NCI-H146 (cell line): ENCODE measurements at places on chromosomes 5 and 9.

DNA sequence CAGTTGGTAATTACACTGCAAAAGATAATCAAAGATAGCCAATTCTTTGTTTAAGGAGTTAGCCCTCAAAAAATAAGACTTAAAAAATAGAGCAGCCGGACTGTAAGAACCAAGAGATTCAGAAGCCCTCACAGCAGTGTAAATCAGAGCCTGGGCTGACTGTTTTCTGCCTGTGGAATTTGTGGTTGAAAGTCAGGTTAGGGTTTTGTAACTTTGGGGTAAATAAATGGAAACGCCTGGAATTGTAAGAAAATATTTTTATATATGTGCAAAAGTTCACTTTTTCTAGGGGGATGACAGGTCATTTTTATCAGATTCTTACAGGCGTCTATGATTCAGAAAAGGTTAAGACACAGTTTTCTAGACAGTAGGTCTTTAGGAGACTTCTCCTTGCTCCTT lies 35.6 kb downstream of the KLHL3 start:
- DNase-seq = no peak

- peak; percentile 29 for DNase-seq
Observed at GRCh38 chr9:130043654-130044623, 950 bp upstream of the FNBP1 start.

- no peak for DNase-seq
Observed at GRCh38 chr5:158977642-158978041, 122.1 kb downstream of the EBF1 start.

GRCh38 chr9:104861397-104861796 lies 66.6 kb downstream of the ABCA1 start:
- no peak for DNase-seq

DNA sequence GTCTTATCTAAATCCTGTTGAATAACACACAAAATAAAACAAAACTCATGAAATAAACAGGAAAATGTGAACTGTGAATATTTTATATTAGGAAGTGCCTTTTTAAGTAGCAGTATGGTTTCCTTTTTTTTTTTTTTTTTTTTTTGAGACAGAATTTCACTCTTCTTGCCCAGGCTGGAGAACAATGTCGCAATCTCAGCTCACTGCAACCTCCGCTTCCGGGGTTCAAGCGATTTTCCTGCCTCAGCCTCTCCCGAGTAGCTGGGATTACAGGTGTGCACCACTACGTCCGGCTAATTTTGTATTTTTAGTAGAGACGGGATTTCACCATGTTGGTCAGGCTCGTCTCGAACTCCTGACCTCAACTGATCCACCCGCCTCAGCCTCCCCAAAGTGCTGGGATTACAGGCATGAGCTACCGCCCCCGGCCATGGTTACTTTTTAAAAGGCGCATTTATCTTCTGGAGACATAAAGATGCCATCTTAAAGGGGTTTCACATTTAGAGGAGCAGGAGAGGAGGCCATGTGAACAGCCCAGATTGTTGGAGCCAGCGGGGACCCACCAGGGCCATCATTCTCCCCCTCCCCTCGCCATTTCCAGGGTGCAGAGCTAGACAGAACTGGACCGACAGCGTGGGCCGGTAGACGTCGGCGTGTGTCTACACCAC lies 64.1 kb downstream of the ROR2 start:
- DNase-seq = no peak

DNA sequence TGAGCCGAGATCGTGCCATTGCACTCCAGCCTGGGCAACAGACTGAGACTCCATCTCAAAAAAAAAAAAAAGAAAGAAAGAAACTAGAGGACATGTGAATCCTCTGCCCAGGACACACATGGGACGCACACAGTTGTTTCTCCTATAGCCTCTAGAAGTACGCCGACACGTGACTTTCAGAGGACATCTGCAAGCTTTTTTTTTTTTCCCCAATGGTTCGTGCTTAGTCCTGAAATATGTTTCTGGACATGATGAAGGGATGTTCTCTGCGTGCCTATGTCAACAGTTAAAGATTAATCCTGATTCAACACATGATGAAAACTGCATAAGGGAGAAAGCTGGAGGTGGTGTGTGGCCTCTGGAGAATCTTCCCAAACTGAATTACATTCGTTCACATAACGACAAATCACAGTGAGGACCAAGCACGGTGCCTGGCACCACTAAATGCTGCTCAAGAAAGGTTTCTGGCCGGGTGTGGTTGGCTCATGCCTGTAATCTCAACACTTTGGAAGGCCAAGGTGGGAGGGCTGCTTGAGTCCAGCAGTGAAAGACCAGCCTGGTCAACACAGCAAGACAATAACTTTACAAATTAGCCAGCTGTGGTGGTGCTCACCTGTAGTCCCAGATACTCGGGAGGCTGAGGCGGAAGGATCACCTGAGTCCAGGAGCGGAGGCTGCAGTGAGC lies 9.8 kb downstream of the COL23A1 start:
- DNase-seq = no peak

DNA sequence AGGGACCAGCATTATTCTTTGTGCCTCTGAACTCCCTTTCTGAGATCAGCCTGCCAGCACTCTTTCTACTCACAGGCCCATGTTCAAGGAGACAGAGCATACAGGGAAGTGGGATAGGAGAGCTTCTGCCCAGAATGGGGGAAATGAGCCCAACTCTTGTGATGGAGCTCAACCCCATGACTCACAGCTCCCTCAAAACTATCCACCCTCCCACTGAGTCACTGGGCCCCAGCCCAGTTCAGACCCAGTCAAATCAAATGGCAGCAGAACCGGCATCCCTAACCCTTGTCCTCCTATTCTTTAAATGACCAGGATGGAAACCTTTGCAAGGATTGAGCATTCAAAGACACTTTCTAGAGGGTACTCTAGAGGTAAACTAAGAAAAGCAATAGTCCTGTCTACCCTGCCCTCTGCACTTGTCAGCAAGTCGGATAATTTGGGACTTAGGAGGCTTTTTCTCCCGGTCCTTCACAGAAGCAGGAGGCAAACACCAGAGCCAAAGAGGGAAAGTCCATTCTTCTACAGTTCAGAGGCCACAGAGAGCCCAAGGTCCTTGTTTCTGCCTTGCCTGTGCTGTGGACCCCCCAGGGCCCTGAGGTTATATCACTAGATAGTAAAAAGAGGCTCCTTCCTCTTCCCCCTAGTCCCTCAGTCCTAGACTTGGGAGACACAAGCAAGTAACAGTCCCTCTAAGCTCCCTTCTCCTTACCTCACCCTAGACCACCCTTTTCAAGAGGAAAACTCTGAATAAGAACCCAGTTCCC lies 3.2 kb downstream of the ATOSB start:
- no peak for DNase-seq

DNA sequence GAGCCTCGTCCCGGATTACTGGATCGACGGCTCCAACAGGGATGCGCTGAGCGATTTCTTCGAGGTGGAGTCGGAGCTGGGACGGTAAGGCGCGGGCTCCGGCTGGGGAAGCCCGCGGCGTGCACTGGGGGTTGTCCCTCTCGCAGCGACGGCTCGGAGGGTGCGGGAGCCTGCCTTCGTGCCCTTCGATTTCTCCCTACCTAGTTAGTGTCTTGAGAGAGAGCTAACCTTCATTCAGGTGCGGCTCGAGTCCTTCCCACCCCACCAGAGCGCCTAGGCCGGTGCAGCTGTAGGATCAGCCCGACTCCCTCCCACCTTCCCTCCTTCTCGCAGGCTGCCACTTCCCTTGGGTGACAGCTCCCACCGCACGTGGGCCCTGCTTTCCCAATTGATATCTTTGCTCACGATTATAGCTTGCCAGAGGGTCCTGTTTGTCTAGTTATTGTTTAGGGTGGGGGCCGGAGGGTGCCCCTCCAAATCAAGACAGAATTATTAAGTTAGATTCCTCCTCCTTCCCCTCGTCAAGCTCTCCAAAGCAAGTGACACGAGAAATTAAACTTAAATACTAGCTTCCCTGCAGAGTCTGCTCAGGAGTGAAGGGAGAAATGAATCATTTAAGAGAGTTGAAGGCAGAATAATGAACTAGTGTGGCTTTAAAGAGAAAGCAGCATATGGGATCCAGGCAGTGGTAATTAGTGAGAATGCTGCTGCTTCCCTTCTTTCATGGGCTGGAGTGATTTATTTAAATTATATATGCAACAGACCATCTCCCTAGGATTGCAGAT lies 569 bp downstream of the CAMK4 start:
- no peak for DNase-seq

DNA sequence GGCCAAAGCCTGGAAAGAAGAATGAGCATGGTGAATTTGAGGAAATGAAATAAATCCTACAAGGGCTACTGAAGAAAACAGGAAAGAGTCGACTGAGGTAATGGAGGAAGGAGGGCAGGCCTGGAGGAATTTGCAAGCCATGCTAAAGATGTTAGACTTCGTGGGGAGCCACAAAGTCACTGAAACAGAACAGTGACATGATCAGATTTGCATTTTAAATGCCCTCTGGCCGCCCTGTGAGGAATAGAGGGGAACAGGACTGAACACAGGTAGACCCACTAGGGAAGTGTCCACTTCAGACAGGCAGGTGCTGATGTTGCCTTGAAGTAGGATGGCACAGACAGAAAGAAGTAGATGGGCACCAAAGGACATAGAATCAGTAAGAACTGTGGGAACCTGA lies 42.8 kb upstream of the RLN1 start:
- DNase-seq = no peak

DNA sequence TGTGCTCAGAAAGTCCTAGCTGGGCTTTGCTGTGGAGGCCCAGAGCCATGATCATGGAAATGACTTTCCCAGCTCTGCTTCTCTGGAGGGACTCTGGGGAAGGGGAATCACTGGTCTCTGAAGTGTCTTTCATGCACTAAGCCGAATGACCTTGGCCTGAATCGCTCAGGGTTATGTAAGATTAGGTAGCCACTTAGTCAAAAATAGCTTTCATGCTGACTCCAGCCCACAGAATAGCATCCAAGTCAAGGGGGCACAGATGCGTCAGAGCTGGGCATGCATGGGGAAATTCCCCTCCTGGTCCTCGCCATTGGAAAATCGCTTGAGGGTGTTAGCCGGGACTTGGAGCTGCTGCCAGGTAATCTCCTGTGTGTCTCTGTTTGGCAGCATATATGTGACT lies 36.1 kb upstream of the PPARGC1B start:
- DNase-seq = no peak

- DNase-seq = peak; percentile 12
Observed at GRCh38 chr9:34987160-34987901, 2.2 kb upstream of the DNAJB5 start.

GRCh38 chr9:116760636-116761035 lies 73.5 kb downstream of the TRIM32 start:
- DNase-seq = no peak

GRCh38 chr9:17004500-17004899 lies 130.3 kb upstream of the CNTLN start:
- DNase-seq = no peak

- DNase-seq = no peak
Observed at GRCh38 chr9:121915304-121915625, 177.8 kb downstream of the TTLL11 start.

- no peak for DNase-seq
Observed at GRCh38 chr5:142421228-142421617, 96.4 kb upstream of the SPRY4 start.

GRCh38 chr9:80605793-80606192 lies 1034.0 kb downstream of the TLE4 start:
- no peak for DNase-seq

DNA sequence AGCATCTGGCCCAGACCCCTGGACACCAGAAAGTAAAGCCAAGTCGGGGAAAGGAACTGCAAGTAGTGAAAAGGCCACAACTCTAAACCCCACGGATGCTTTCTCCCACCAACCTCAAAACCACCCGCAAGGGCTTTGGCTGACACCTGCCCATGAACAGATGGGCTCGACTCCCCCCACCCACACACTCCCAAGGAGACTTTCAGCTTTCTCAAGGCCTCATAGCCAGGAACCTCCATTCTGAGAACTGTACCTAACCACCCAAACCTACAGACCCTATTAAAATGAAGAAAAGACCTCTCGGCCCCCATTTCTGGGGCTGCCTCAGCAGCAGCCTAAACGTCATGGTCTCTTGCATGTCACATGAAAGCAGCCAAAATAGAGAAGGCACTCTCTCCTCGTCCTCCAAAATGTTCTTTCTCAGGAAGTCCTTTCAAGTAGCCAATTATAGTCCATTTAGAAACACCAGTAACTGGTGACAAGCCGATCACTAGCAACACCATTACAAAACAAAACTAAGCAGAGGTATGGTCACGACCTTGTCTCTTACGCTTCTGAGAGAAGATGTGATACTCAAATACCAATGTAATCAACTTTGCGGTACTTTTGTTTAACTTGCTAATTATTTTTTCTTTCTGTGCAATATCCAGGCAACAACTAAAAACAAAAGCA lies 2.9 kb downstream of the B4GALT1 start:
- no peak for DNase-seq

DNA sequence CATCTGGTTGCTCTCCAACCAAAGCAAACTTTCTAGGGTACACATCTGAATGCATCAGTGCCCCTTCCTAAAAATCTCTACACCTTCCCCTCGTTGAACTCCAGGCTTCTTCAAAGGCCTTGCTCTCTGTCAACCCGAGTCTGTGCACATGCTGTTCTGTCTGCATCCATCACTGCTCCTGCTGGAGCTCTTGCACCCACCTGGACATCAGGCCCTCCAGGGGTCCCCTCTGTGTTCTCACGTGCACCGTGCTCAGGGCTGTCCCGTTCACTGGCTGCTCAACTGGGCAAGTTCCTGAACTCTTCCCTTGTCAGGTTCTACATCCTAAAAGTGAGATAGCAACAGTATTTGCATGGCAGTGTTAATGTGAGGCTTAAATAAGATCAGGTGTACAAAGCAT lies 62.7 kb upstream of the ANGPTL2 start:
- DNase-seq = no peak

DNA sequence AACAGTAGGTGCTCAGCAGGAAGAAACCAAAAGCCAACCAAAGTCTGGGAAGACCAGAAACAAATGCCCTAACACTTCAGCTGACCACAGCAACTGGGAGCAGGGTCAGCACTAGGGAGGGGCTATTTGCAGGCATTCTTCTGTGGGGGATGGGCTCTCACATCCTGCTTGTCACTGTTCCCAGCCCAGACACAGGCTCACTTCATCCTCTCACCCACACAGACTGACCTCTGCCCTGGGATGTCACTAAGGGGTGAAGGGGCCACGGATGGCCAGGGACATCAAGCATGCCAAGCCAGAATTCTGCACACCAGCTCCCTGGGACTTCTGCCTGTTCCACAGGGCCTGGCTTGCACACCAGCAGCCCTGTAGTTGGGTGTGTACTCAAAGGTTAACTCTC lies 28.7 kb downstream of the GFRA3 start:
- no peak for DNase-seq

- no peak for DNase-seq
Observed at GRCh38 chr5:138663561-138663960, 88.4 kb upstream of the HSPA9 start.

DNA sequence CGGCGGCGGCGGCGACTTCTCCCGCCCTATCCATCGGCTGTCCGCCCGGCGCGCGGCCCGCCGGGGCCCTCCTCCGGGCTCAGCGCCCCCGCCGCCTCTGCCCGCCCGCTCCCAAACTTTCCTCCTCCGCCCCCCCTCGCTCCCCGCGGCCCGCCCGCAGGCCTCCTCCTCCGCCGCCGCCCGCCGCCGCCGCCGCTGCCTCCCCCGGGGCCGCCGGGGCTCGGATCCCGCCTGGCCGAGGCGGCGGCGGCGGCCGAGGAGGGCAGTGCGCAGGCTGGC lies 460 bp upstream of the PBX3 start:
- DNase-seq = no peak
